ENCODE measurements at places on chromosomes 5 and 9.

GRCh38 chr5:138339091-138339456, 1.0 kb downstream of the FAM53C start:
- peak; percentile 51 for DNase-seq

DNA sequence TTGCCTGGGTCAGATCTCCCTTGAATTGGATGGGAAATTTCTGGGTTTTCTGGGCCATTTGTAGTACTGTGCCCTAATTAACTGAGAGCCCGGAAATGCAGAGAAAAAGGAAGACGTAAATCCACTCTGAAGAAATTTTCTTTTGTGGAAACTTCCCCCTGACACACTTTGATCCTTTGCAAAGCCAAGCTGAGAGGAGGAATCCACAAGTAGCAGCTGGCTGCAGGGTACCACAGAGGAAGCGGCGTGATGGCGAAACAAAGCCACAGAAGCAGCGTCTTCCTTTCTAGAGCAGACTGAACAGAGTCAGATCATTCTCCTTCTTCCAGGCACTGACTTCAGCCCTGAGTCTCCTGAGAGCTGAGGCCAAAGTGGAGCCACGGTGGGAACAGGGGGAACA, 47.1 kb upstream of the ZNF354A start:
- no peak for DNase-seq

DNA sequence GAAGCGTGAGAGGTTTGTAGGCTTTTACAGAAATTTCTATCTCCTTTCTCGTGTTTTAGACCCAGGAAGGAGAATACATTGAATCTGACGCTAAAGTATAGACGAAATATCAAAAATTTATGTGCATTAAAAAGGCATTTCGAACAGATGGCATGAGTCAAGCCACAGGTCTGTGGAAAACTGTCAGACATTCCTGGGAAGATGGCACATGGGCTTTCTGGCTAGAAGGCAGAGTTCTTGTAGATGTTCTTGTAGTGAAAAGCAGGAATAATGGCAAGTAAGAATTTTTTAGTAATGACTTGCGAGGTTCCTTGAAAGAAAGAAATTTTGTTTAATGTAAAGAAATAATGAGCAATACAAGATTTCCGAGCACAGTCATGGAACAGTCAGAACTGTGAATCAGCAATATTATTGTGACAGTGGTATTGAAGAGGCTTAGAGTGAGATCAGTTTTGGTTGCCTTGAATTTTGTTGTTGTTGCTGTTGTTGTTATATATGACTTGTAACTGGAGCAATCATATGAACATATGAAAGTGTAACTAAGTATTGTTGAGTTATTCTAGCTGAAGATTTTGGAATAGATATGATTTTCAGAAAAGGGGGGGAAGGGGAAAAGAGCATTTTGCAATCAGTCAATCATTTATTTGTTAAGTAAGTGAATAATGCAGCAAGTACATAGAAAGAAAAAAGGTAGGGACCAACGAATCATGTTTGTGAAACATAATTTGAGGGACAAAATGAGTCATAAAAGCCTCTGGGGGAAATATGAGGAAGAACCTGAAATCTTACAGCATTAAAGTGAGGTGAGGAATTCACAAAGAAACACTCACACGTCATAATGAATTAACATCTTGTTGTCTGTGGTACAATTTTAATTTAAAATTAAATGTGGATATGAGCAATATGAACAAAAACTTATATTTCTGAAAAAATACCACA, 339.0 kb upstream of the CTNND2 start:
- DNase-seq, result no peak

GRCh38 chr5:98993512-98993911, 64.7 kb upstream of the CHD1 start:
- no peak for DNase-seq

GRCh38 chr9:29213417-29214153, 1640.3 kb upstream of the C9orf72 start:
- no peak for DNase-seq

- DNase-seq, result no peak
These were observed 283.7 kb downstream of the ZNF608 start for GRCh38 chr5:124462751-124463150.

DNA sequence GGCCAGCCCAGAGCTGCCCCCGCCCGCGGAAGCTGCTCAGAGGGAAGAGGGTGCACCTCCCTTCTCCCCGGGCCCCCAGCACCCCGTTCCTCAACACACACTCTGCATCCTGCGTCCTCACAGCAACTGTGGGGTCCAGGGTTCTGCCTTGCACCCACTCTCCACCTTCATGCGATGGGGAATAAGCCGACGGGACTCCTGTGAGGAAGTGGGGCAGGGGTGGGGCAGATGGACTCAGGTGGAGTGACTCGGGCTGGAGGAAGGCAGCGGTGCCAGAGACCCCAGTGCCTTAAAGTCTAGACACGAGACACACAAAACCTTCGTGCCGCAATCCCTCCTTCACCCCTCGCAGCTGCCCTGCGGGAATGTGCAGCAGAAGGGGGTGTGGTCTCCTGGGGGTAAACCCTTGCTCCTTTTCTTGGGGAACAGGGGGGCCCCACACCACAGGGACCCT, 8.6 kb downstream of the BRD3 start:
- no peak for DNase-seq

GRCh38 chr5:154206311-154206710, 15.8 kb downstream of the GALNT10 start:
- DNase-seq, result no peak

DNA sequence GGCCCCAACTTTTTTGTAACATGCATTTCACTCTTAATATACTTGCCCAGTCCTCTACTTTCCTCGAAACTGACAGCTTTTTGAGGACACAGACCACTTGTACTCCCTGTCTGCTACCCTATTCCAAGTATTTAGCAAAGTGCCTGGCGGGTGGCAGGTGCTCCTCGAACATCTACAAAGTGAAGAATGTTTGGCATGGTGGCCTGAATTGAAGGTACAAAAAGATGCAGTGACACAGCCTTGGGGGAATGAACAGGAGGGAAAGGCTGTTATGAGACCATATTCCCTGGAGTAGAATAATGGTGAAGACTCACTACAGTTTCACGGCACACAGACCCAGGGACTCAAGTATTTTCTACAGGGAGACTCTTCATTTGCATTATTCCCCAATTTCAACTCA, 590.9 kb downstream of the PRELID2 start:
- DNase-seq, result no peak

DNA sequence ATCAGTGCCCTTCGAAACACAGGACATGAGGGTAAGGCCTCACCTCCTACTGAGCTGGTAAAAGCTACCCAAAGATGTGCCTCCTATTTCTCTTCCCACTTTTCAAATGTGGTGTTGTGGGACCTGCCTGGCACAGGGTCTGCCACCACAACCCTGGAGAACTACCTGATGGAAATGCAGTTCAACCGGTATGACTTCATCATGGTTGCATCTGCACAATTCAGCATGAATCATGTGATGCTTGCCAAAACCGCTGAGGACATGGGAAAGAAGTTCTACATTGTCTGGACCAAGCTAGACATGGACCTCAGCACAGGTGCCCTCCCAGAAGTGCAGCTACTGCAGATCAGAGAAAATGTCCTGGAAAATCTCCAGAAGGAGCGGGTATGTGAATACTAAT, 1.9 kb downstream of the IRGM start:
- no peak for DNase-seq

DNA sequence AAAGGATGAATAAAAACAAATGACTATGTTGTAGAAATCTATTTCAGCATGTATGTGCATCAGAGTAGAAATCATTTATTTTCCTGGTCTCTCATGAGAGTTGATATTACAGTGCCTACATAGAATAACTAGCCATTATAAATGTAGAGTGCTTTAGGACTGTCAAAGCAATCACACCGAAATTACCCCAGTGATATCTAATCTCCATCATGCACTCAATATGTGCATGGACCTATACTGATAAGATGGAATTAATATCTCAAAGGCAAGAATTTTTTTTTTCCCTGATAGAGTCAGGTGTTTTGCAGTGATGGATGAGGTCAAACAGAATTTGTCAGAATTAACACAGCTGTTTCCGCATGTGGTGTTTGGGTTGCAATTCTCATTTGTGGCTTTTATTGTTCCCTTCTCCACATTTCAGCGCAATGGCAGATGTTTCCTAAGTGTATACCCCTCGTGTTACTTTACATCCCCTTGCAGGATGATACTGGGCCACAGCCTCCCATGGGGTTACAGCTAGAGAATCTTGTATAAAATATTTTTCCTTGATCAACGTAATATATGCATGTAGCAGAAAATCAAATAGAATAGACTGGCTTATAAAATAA, 298.8 kb downstream of the RASEF start:
- no peak for DNase-seq

- DNase-seq, result no peak
These were observed 83.7 kb upstream of the SLIT3 start for GRCh38 chr5:169384661-169385060.

DNA sequence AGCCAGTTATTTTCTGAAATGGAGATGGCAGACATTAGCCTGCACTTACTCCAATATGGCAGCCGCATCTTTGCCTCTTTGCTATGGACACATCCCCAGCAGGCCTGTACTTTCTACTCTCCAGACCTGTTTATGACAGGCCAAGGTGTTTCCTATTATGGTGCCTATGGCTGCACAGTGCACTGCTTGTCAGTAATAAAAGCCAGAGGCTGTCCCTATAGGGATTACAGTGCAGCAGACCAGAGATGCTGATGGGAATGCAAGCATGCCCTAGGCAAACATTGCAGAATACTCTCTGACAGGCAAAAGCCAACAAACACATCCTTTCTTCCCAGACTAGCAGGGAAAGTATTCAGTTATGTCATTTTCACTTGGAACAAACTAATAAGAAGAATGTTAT, 442.9 kb downstream of the RAB3C start:
- peak; percentile 21 for DNase-seq

- DNase-seq, result peak; percentile 86
These were observed 20.6 kb downstream of the DYNC2I2 start for GRCh38 chr9:128636024-128636390.

DNA sequence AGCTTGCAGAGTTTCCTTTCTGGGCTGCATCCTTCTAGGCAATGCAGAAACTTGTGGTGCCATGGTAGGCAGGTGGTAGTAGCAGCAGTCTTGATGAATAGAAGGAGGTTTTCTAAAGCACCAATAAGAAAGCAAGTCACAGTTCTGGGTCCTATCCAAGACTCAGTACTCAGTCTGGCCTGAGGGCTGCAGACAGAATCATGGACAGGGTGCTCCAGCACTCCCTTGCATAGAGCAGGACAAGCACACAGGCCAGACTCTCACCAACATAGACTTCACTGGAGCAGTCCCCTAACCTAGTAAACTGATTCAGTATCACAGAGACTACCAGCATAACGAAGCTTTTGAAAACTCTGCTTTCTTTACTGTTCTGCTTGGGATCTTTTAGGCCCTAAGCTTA, 134.0 kb upstream of the RUSC2 start:
- no peak for DNase-seq

- no peak for DNase-seq
These were observed 348.4 kb downstream of the BRINP1 start for GRCh38 chr9:119020730-119021333.

DNA sequence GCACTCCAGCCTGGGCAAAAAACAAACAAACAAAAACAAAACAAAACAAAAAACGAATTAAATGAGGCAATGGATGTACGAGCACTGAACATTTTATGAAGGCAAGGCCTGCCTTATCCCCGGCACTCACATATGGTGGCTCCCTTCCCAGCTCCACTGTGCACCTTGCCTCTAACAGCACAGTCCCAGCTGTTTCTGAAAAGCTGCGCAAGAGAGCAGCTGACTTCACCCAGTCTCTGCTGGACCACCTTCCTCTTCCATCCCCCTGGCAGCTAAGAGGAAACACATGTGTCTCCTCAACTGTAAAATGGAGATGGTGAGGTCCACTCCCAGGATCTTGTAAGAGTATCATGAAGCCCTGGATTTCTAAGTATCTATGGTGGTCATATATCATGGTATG, 100.7 kb downstream of the KLF4 start:
- DNase-seq, result no peak

- no peak for DNase-seq
These were observed 225.2 kb downstream of the WDR70 start for GRCh38 chr5:37604290-37604689.
